ENCODE measurements at places on chromosomes 2 and 18. TPM values are rescaled to one million over a fixed set of nuclear protein-coding genes. Genes with fewer than 3 reads are reported as not detected.

GRCh38 chr18:76801567-76802505 is 20.5 kb upstream of the ZNF236 start:
- peak; percentile 24 for DNase-seq

GRCh38 chr2:120550893-120551446 is 184.7 kb upstream of the GLI2 start:
- DNase-seq = no peak

DNA sequence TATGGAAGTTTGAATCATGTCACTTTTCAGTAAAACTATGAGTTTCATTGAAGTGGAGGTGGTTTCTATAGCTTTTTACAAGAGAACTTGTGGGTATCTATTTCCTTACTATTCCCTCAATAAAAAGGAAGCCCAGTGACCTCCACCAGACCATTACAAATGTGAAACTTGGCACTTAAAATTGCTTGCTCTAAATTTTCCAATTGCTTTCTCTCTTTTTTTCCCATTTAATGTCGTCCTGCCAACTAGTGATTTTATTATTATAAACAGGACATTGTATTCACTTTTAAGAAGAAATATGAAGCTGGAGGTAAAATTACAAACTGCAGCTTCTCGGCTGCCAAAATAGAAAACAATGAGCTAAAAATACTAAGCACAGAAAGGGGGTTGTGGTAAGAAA is 208.2 kb upstream of the ALPP start:
- DNase-seq = no peak

- no peak for DNase-seq
Observed at GRCh38 chr18:2902327-2902726, 55.5 kb downstream of the EMILIN2 start.

DNA sequence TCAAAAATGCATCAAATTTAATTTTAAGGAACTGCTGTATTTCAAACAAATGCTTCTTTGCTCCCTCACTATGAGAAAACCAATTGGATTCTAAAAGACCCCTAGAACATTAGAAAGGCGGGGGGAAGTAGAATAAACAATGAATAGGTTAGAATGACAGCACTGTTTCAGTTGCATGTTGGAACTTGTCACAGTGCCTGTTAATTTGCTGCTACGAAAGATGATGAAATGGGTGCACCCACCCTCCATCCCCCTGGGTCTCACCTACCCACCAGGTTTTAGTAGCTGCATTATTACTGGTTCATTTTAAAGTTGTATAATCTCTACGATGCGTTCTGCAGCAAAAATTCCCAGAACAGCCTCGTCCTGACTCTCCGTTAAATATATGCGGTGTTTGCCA is 193.0 kb upstream of the COPS8 start:
- no peak for DNase-seq

- no peak for DNase-seq
Observed at GRCh38 chr18:43774497-43774896, 497.2 kb upstream of the SYT4 start.

DNA sequence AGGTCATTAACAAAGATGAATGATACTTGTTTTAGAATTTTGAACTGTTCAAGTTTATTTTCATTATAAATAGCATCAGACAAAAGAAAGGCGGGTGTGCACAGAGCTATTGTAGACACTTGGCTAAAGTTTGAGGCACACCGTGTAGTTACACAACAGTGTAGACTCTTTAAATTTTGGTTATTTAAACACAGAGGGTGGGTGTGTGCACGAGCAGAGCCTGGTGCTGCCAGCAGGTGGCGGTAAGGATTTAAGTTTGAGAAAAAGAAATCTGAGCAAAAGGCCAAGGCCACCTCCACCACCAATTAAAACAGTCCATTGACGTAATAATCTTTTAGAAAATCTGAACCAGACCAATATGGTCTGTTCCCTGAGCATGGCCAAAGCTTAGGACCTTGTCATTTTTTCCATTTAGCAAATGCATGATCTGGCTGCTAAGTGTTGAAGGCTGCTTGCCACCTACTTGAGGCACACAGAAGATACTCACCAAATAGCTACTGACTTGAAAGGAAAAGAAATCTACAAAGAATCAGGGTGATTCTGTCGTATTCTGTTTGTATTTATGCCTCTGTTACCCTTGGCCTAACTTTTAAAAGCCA is 14.3 kb downstream of the COPS7B start:
- peak; percentile 23 for DNase-seq

DNA sequence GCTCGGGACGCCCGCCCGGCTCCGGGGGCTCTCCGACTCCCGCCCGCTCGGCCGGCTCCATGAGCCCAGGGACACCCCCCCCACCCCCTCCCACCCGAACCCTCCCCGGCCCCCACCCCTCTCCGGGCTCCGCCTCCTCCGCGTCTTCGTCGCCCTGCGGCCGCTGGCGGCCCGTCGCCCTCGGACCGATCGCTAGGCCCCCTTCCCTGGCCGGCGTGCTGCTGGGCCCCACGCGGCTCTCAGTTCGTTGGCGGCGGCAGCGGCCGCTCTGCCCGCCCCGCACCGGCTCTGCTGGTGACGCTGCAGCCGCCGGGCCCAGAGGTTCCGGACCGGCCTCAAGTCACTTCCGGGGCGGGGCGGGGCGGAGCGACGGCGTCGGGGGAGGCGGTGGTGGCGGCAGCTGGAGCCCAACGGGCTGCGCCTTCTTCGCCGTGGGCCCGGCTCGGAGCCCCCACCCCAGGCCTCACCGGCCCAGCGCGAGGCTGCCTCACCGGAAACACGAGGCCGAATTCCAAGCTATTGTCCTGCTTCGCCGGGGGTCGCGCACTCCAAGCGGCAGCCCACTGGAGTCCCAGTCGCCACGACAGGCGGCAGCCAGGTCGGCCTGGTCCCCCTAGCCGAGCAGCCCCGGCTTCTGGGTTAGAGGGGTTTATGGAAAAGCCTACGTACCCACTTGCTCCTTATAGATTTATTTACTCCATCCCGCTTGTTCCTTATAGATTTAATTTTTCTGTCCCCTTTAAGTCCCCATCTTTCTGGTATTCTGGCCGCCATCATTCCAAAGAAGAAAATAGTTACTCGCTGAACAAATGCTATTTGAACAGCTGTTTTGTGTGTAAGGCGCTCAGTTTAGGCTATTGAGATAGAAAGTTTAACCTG is at the start of gene PSME4:
Gene PSME4, minus strand, starts transcription at position 270 of the 879 bp plus-strand sequence. Its CDS starts 209 bp downstream, at position 61.
- peak; percentile 97 for DNase-seq

GRCh38 chr18:2935438-2936192 is 77.3 kb downstream of the LPIN2 start:
- DNase-seq = no peak

DNA sequence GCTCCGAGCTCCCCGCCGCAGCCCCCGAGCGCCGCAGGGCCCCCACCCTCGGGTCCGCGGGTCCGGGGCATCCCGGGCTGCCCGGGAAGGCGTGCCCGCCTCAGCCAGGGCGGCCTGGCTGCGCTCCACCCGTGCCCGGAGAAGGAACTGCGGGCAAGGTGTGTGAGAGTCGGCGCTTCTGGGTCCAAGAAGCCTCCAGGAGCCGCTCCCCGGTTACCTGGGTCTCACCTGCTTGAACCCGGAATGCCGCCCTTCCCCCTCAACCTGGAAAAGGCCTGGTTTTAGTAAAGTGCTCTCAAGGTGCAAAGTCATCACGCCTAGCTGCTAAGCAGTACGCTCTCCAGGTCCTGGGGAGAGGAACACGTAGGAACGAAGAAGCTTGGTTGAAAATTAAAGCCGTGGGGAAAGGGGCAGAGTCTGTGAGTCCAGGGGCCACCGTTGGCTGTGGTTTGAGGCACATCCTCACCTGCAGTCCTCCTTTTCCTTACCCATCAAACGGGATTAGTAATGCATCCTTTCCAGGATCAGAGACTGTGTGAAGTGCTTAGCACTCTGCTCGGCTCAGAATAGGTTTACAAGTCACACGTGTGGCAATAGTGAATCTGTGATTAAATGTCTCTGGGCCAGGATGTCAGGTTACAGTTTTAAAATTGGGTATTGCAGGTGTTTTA is 1.2 kb downstream of the ASAP2 start:
- DNase-seq = no peak

DNA sequence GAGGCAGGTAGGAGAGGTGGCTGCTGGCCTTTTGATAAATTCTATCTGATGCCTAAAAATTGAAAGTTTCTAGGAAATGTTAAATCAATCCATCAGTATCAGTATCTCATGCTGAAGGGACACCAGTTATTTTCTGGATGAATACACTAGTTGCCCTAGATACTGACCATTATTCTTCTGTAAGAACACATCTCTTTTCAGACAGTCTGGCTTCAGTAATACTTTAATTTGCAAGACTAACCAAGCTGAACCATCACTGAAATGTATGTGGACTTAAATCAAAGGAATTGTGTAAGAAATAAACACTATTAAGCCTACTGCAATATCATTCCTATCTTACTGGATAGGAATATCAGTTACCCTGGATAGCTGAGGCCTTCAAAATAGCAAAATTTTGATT is 1546.3 kb downstream of the LRP1B start:
- no peak for DNase-seq

GRCh38 chr2:135337071-135337470 is 193.9 kb downstream of the ZRANB3 start:
- DNase-seq = no peak

DNA sequence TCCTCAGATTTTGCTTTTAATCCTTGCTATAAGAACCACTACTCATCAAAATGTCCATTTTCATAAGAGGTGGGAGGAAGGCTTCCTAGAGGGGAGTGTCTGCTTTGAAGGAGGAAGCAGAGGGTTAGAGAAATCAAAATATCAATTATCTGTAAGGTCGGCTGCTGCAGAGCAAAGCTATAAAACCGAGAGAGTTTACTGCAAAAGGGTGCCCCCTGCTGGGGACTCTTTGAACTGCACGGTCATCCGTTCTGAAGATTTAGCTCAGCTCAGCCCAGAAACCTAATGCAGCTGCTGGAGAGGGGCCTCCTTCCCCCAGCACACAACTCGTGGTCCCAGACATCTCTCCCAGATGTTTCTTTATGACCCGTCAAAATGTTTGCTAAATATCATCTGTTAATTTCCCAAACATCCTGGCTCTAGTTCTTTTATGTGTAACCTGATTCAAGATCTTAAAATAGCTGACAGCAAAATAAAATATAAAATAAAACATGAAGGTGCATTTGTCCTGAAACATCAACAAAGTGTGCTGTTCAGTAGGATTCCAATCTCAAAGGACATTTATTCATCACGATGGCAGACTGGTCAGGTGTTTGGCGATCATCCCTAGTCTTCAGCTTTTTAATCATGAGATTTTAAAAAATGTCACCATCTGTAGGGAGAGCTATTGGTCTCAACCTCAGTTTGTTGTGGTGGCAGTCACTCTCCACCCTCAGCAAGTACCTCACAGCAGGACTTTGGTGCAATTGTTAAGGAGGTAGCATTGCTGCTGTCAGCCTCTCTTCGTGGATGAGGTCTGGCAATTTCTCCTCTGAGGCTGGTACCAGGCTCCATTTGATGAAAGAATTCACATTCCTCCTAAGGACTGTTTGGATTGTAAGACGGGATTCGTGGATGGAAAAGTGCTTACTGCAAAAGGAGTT is 185.9 kb downstream of the MTX2 start:
- DNase-seq = peak; percentile 81

DNA sequence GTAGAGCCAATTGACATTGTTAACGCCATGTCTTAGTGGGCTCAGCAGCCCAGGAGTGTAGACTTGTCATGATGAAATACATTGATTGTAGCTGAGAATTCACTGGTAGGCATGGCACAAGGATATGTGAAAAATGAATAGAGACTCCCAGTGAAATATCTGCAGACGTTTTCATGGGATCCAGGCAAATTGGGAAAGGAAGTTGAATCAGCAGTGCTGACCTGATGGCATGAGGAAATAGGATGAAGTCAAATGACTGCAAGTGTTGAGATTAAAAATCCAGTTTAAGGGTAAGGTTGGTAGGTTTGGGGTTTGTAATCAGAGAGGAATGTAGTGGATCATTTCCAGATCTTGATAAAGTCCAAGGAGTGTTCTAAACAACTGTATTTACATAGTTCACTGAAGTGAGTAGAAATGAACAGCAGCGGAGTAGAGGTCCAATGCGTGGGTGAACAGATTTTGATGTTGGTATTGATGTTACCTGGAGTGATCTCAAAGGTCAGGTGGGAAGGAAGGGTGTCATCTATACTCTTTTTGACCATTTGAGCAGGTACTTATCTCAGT is 24.6 kb downstream of the INSIG2 start:
- no peak for DNase-seq

DNA sequence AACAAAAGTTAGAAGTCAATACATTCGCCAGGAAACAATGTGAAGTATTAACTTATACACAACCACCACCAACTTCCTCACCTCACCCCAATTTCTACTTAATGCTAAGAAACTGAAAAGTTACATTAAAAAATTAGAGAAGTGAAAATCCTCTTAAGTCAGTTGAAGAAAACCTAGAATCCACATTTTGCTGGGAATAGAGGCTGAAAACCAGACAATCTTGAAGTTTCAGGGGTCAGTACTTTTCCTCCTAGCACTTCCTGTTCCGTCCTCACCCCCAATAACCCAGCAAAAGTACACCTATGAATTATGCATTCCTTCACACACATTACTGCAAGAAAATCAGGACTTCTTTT is 6.3 kb downstream of the YES1 start:
- DNase-seq = no peak

DNA sequence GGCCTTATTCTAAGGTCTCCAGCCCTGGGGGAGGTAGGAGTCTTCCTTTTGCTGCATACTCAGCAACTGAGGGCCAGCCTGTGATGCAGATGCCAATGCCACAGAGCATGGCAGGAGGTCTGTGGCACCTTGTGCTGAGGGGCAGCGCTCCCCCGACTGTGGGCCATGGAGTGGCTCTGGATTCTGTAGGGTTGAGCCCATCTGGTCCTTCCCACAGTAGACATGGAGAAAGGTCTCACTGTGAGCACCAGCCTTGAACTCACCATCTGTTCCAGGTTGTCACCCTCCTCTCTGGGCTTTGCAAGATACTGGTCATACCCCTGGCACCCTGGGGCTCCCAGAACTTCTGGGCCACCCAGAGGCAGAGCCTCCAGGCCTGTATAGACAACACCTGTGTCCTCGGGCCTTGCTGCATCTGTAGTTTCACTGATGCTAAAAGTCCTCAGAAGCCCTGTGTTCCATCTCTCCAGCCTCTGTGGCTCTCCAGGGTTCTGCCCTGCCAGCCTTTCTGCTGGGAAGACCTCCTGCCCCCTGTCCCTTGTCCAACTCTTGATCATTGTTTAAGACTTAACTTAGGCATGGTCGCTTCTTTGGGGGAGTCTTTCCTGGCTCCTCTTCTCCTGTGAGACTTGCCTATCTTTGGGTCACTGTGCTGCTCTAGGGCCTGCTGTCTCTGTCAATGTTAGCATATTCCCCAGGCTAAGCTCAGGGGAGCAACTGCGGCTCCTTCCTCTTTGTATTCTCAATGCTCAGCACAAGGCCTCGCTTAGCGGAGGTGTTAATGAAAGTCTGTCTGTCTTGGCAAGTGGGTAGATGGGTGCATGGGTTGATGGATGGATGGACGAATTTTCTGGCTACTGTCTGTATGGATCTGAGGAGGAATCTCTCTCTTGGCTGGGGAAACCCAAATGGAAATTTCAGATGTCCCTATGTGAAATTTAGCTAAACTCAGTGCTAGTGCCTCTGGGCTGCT is 160.9 kb downstream of the DYSF start:
- no peak for DNase-seq

The MAL gene
- 2.9 TPM for total RNA-seq

The PLB1 gene
- 1.6 TPM for total RNA-seq

The AGAP1 gene
- 18.7 TPM for total RNA-seq

The TUBB8B gene
- total RNA-seq = not detected

The CNDP1 gene
- total RNA-seq = not detected

All from heart right ventricle (tissue), 16 donors.